ENCODE measurements at places on chromosomes 4 and X. TPM values are rescaled to one million over a fixed set of nuclear protein-coding genes. Genes with fewer than 3 reads are reported as not detected.

NXF2B gene
- total RNA-seq, result 0.74 TPM

MAGEB17 gene
- 0.19 TPM for total RNA-seq

USP26 gene
- not detected for total RNA-seq

G3BP2 gene
- 157 TPM for total RNA-seq

All from progenitor cell of endocrine pancreas (in vitro differentiated cells).